Fibroblast of lung (primary cell): ENCODE measurements at places on chromosomes 5 and 9. TPM values are rescaled to one million over a fixed set of nuclear protein-coding genes. Genes with fewer than 3 reads are reported as not detected.

Gene THOC3
- 14.4 and 29.6 TPM in 2 replicates for total RNA-seq

Gene IL13
- not detected in 2 replicates for total RNA-seq

Gene SPINK7
- not detected in 2 replicates for total RNA-seq

Gene MSMP
- total RNA-seq = not detected in 2 replicates

Gene PRRC2B
- total RNA-seq = 51.4 and 66.4 TPM in 2 replicates

Gene SPATA31A5
- total RNA-seq = not detected in 2 replicates

Gene FGF10
- total RNA-seq = 110 and 154 TPM in 2 replicates

Gene NFIB
- total RNA-seq = 36.3 and 56.0 TPM in 2 replicates

Gene PCDHAC1
- total RNA-seq = 0.51 and 0.66 TPM in 2 replicates

Gene MSANTD3
- total RNA-seq = 59.6 and 63.9 TPM in 2 replicates

Gene PDE6A
- total RNA-seq = under 0.01 TPM in 2 replicates

Gene ARSI
- 5.9 and 8.5 TPM in 2 replicates for total RNA-seq

Gene MTX3
- total RNA-seq = 14.1 and 18.0 TPM in 2 replicates

Gene SPAG8
- 1.0 and 1.3 TPM in 2 replicates for total RNA-seq

Gene TAF11L5
- total RNA-seq = not detected in 2 replicates

Gene CCDC192
- not detected in 2 replicates for total RNA-seq

Gene KIF12
- not detected in 2 replicates for total RNA-seq
